Natural killer cell treated with Interleukin-12 subunit alpha and Interleukin-12 subunit beta and Interleukin-15 and Interleukin-18, amount 100 ng/mL, for 72 hours (primary cell): ENCODE measurements at places on chromosomes 5 and 9. TPM values are rescaled to one million over a fixed set of nuclear protein-coding genes. Genes with fewer than 3 reads are reported as not detected.

Gene ADRB2
- total RNA-seq: 4.4 TPM

Gene GABRA1
- not detected for total RNA-seq

Gene C5orf34
- total RNA-seq: 6.5 TPM

Gene SPOCK1
- total RNA-seq: not detected

Gene SPEF2
- total RNA-seq: 9.5 TPM

Gene TMEM252
- total RNA-seq: not detected

Gene C5orf15
- total RNA-seq: 16.7 TPM

Gene COL27A1
- total RNA-seq: 1.5 TPM

Gene EPB41L4B
- total RNA-seq: not detected

Gene FUT7
- total RNA-seq: 17.8 TPM

Gene PHF24
- total RNA-seq: not detected

Gene PRRT1B
- total RNA-seq: not detected

Gene SPINK4
- not detected for total RNA-seq

Gene ANKRD18A
- 2.7 TPM for total RNA-seq

Gene COL15A1
- total RNA-seq: 0.14 TPM

Gene NFIL3
- total RNA-seq: 79.7 TPM

Gene PRDM9
- total RNA-seq: not detected

Gene SPAG8
- 0.19 TPM for total RNA-seq

Gene ACER2
- 0.90 TPM for total RNA-seq

Gene IGIP
- total RNA-seq: 3.1 TPM

Gene BTNL8
- not detected for total RNA-seq

Gene SLC6A19
- total RNA-seq: not detected

Gene ZNF883
- 0.83 TPM for total RNA-seq

Gene F2RL1
- not detected for total RNA-seq

Gene AK1
- 13.0 TPM for total RNA-seq

Gene PCDHGA9
- total RNA-seq: 0.71 TPM

Gene FAM153A
- 3.8 TPM for total RNA-seq

Gene GABRA6
- not detected for total RNA-seq

Gene ODF2
- 55.4 TPM for total RNA-seq

Gene DMAC1
- 39.5 TPM for total RNA-seq

Gene RNF183
- total RNA-seq: not detected

Gene SLC6A7
- total RNA-seq: not detected

Gene CCNG1
- 98.7 TPM for total RNA-seq

Gene SHISAL2B
- not detected for total RNA-seq

Gene SYK
- total RNA-seq: 25.8 TPM

Gene CSNK1G3
- total RNA-seq: 35.4 TPM

Gene PKD2L2
- not detected for total RNA-seq

Gene GCNT4
- 0.42 TPM for total RNA-seq

Gene FBP2
- not detected for total RNA-seq

Gene PPP2R2B
- total RNA-seq: 20.0 TPM

Gene PCDHGB7
- total RNA-seq: 0.95 TPM

Gene GPR150
- total RNA-seq: not detected

Gene CDX1
- total RNA-seq: not detected

Gene ADGRV1
- total RNA-seq: not detected

Gene HSPB3
- not detected for total RNA-seq

Gene HMGCR
- total RNA-seq: 110 TPM

Gene C9orf50
- total RNA-seq: not detected

Gene CARTPT
- total RNA-seq: not detected

Gene PGM5
- not detected for total RNA-seq

Gene ENC1
- 6.9 TPM for total RNA-seq

Gene NR2F1-AS1
- total RNA-seq: not detected

Gene TMEM215
- total RNA-seq: not detected

Gene RFX3
- 22.5 TPM for total RNA-seq

Gene POLR3G
- 9.5 TPM for total RNA-seq

Gene BAAT
- 0.07 TPM for total RNA-seq

Gene MVB12B
- total RNA-seq: 1.1 TPM

Gene C1QTNF3
- 3.2 TPM for total RNA-seq

Gene SLC36A3
- total RNA-seq: not detected

Gene PRR7
- 0.83 TPM for total RNA-seq
